CD4-positive, alpha-beta memory T cell (primary cell): ENCODE measurements at places on chromosomes 7 and 10.

DNA sequence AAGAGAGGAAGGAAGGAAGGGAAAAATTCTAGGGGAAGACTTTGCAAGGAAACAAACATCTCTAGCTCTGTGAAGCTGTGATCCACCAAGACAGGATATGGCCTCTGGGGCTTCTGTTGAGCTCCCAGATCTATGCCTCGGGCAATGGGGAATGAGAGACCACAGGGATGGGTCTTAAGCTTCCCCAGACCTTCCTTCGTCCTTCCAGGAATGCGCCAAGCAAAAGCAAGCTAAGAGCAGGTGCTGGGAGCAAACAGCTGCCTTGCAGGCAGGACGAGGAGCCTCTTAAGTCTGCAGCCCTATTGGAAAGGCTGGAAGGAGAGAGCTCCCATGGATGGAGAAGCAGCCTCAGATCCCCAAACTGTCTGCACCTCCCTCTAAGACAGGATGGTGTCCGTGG, 21.9 kb upstream of the ELN start:
- no peaks in the 10 kb centered on the region for H3K36me3 ChIP-seq
- no peak overlapping the region for H3K4me3 ChIP-seq
- DNase-seq, result no peak
- no peaks in the 10 kb centered on the region for H3K27me3 ChIP-seq

- H3K4me1 ChIP-seq, result no peaks in the 10 kb centered on the region
- H3K27me3 ChIP-seq, result no peaks in the 10 kb centered on the region
- no peak for DNase-seq
- H3K27ac ChIP-seq, result no peak overlapping the region
- H3K4me3 ChIP-seq, result no peak overlapping the region
- no peaks in the 10 kb centered on the region for H3K36me3 ChIP-seq
Observed at GRCh38 chr7:136874393-136875032, 6.1 kb downstream of the CHRM2 start.

DNA sequence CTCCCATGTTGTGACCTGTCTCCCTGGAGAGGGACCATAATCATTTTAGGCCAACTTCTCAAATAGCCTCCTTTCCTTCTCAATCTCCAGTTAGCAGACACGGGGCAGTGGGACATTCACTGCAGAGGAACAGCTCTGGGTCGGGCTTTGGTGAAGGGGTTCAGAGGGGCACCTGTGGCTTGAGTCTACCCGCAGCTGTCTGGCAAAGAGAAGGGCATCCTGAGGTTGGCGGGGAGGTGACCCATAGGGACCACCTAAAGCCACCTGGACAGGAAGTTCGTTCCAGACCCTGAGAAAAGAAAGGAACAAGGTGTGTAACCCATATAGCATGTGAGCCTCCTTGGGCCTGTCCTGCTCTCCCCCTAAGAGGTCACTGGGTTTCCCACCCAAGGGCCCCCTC, 155.0 kb downstream of the OAT start:
- H3K27me3 ChIP-seq, result no peaks in the 10 kb centered on the region
- no peak overlapping the region for H3K4me3 ChIP-seq
- no peak for DNase-seq
- no peaks in the 10 kb centered on the region for H3K4me1 ChIP-seq

DNA sequence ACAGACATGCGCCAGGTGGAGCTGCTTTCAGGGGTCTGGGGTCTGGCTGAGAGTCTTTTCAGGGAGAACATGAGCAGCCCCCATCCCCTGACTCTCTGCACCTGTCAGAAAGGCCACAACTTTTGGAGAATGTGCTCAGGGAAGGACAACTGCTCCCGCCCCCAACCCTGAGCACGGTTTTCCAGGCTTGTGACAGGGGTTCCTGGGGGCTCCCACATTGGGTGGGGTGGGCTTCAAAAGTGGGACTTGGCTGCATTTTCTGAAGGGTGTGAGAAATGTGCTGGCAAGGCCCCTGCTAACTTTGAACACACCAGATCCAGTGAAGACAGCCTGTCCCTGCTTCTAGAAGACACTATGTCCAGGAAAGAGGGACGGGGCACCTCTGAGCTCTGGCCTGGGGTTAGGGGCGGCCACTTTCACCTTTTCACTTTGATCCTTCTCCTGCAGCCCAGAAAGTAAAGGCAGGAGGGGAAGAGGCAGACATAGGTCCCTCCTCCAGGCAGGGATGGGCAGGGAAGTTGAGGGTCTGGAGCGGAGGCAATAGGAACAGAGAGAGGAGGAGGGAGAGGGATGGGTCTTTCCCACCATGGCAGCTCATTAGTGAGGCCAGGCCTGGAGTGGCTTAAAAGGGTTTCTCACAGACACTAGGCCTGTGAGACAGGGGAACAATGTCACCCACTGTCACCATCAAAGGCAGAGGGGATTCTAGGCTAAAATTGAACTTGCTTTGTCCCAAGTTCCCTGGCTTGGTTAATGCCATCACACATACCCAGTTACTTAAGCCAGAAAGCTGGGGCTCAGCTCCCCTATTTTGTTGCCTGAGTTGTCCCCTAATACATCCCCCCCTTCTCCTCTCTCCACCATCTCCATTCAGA, 1.5 kb downstream of the KCP start:
- no peak overlapping the region for H3K27ac ChIP-seq
- H3K27me3 ChIP-seq, result no peaks in the 10 kb centered on the region
- no peaks in the 10 kb centered on the region for H3K4me1 ChIP-seq
- DNase-seq, result no peak
- no peak overlapping the region for H3K4me3 ChIP-seq

- H3K4me3 ChIP-seq, result no peak overlapping the region
- no peaks in the 10 kb centered on the region for H3K4me1 ChIP-seq
- no peaks in the 10 kb centered on the region for H3K36me3 ChIP-seq
- no peak for DNase-seq
- no peak overlapping the region for H3K27ac ChIP-seq
Observed at GRCh38 chr7:134037991-134038390, 89.1 kb upstream of the LRGUK start.

DNA sequence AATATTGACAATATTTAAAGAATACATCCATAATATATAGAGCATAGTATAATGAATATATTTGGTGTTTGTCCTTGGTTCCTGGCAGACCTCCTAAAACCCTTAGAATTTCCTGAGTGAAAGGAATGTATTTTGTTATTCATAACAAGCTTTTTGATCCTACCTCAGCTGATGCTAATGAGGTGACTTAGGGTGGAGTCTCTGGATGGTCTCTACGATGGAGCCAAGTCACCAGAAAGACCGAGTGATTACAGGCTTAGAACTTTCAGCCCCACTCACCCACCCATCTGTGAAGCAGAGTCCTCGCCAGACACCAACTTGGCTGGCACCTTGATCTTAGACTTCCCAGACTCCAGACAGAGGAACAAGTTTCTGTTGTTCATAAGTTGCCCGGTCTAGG, 35.9 kb downstream of the UPF2 start:
- no peak for DNase-seq
- H3K4me1 ChIP-seq, result no peaks in the 10 kb centered on the region
- no peak overlapping the region for H3K27ac ChIP-seq
- H3K27me3 ChIP-seq, result no peaks in the 10 kb centered on the region

DNA sequence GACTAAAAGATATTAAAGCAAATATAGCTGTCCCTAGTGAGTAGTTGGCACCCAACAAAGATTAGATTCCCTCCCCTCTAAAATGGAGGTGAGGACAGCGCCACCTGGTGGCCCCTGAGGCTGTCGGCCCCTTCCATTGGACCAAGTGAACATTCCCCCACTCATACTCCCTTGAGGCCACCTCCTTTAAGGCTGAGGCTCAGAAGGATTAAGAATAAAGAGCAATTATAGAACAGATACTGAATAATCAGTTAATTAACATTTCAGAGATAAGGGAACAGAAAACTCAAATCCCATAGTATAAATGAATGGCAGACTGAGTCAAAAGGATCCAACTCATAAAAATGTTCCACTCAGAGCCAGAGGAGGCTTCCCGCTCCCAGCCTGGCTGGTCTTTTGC, 130.4 kb upstream of the GHITM start:
- no peaks in the 10 kb centered on the region for H3K27me3 ChIP-seq
- H3K36me3 ChIP-seq, result no peaks in the 10 kb centered on the region
- DNase-seq, result no peak
- H3K4me3 ChIP-seq, result no peak overlapping the region
- H3K4me1 ChIP-seq, result peaks cover 8% of the 10 kb centered on the region

DNA sequence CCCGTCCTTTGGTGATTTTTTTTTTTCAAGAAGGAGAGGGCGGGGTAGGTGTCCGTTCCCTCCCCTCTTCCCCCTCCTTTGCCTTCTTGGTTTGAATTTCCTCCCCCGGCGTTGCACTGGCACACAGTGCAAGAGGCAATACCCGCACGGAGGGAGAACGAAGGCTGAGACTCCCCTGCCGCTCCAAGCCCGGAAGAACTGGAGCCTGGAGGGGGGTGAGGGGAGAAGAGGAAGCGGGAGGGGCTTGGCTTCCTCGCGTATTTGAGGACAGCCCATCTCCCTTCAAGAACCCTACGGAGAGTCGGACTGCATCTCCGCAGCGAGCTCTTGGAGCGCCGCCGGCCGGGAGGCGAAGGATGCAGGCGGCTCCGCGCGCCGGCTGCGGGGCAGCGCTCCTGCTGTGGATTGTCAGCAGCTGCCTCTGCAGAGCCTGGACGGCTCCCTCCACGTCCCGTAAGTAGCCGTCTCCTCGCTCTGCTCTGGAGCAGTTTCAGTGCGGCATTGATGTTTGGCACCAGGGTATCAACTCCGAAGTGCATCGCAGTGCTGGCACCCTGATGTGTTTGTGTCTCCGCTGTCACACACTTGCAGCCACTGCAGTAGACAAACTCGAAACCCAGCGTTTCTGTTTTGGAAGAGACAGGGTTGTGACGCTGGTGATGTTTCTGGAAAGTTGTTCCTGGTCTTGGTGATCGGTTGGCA, at the start of gene CNTNAP2:
CNTNAP2 (plus strand) TSS at position 281 of the 702 bp plus-strand sequence; CDS start at position 357, 76 bp downstream.
- no peaks in the 10 kb centered on the region for H3K27me3 ChIP-seq
- H3K4me3 ChIP-seq, result no peak within 1 kb of the TSS
- DNase-seq, result no peak
- H3K4me1 ChIP-seq, result no peaks in the 10 kb centered on the region
- H3K36me3 ChIP-seq, result no peaks in the 10 kb centered on the region
- H3K27ac ChIP-seq, result no peak within 1 kb of the TSS

DNA sequence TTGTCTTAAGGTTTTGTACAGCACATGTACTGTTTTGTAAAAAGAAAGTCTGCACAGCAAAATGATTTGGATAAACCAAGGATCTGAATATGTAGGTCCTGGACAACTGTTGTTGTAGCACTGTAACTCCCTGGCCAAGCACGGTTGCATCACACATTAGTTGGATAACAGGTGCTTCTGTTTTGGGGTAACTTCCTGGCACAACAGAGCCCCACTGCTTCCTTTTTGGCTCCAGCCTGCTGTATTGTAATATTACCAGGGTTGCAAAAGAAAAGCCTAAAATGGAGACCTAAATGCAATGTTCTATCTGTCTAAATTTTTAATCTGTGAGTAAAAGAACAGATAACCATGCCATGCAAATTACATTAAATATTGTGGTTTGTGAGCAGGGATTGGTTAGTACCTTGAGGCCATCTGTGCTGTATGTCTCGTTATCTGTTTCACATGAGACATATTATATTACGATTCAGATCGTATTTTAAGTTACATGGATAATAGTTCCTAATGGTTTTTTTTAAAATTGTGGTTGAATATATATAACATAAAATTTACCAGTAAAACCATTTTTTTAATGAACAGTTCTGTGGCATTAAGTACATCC, 27.5 kb upstream of the WAC start:
- H3K36me3 ChIP-seq, result no peaks in the 10 kb centered on the region
- H3K27ac ChIP-seq, result no peak overlapping the region
- H3K4me3 ChIP-seq, result no peak overlapping the region
- DNase-seq, result no peak
- no peaks in the 10 kb centered on the region for H3K27me3 ChIP-seq

- H3K27ac ChIP-seq, result no peak overlapping the region
- no peaks in the 10 kb centered on the region for H3K36me3 ChIP-seq
- no peak overlapping the region for H3K4me3 ChIP-seq
- H3K27me3 ChIP-seq, result no peaks in the 10 kb centered on the region
- no peaks in the 10 kb centered on the region for H3K4me1 ChIP-seq
- DNase-seq, result no peak
Observed at GRCh38 chr10:96380821-96381220, 22.0 kb upstream of the OPALIN start.

- H3K4me1 ChIP-seq, result no peaks in the 10 kb centered on the region
- H3K4me3 ChIP-seq, result no peak overlapping the region
- no peak overlapping the region for H3K27ac ChIP-seq
- H3K36me3 ChIP-seq, result no peaks in the 10 kb centered on the region
- H3K27me3 ChIP-seq, result no peaks in the 10 kb centered on the region
- DNase-seq, result no peak
Observed at GRCh38 chr7:129332254-129333035, 101.8 kb upstream of the STRIP2 start.

GRCh38 chr7:105581066-105581811, at the start of gene EFCAB10:
EFCAB10 (minus strand) TSS chr7:105581493; CDS start chr7:105581463, 30 bp downstream.
- no peaks in the 10 kb centered on the region for H3K27me3 ChIP-seq
- H3K36me3 ChIP-seq, result no peaks in the 10 kb centered on the region
- H3K4me3 ChIP-seq, result no peak within 1 kb of the TSS
- no peaks in the 10 kb centered on the region for H3K4me1 ChIP-seq

DNA sequence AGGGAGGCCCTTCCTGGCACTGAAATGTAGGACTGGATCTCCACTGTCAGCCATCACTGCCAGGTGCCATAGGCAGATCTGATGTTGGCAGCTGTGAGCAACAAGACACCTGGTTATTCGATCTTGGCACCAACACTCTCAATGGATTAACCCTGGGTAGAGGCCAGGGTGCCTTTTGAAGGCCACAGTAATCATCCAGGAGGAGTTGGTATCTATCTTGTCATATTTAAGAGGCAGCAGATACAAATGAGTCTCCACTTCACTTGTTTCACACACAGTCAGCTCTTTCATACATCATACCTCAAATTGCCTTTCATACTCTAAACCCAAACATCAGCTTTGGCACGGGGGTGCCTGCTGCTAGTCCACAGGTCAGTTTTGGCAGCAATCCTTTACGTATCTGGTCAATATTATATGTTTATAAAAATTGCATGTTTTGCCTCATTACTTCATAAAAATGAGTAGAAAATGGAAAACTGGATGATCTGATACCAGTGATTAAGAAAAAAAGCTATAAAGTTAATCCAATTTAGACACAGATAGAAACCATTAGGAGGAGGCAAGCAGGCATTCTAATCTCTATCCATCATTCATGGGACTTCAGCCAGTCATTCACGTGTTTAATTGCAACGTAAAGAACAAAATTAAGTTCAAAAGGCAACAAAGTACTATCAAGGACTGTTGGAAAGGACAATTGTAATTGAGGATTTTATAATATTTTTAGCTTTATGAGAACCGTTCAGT, 12.7 kb upstream of the CACUL1 start:
- H3K4me3 ChIP-seq, result no peak overlapping the region
- H3K27ac ChIP-seq, result no peak overlapping the region
- no peak for DNase-seq
- H3K36me3 ChIP-seq, result no peaks in the 10 kb centered on the region

DNA sequence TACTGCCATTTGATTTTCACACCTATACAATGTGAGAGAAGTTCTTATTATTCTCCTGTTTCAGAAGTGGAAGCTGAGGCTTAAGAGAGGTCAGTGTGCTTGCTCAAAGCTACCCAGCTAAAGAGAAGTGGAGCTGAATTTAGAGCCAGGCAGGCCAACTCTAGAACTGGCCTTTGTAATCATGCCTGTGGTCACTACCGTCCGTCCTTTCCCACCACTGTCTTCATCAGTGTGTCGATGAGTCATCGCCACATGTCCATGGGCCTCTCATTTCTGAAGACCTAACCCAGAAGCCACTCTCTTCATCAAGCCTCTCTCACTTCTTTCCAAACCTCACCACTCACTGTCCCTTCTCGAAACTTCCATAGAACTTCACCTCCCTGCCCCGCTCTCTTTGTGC, 237.8 kb downstream of the KIAA1217 start:
- H3K36me3 ChIP-seq, result no peaks in the 10 kb centered on the region
- H3K27ac ChIP-seq, result no peak overlapping the region
- peaks cover 15% of the 10 kb centered on the region for H3K4me1 ChIP-seq
- H3K27me3 ChIP-seq, result no peaks in the 10 kb centered on the region
- no peak overlapping the region for H3K4me3 ChIP-seq
- no peak for DNase-seq
